GF-D8 (cell line): ENCODE measurements at places on chromosomes 7 and 10.

DNA sequence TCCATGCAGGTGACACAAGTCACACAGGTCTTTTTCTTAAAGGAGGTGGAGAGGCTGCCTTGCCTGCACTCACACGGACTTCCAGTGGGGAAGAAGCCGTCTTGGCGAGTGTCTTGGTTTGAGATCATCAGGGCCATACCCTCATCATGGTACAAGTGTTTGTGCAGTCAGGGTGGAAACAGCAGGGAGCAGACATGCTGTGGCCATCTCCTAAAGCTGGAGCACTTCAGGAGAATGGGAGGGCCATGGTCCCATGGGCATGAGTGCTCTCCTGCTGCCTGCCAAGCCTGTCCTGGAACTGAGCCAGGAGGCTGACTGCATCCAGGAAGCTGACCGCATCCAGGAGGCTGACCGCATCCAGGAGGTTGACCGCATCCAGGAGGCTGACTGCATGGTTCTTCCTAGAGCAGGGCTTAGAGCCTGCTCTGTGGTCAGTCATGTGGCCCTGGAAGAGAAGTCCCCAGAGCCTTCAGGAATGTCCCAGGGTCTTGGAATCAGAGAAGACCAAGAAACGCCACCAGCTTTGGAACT, 98.4 kb downstream of the ADARB2 start:
- DNase-seq = no peak

- no peak for DNase-seq
Observed at GRCh38 chr10:7952266-7952665, 102.2 kb upstream of the GATA3 start.

DNA sequence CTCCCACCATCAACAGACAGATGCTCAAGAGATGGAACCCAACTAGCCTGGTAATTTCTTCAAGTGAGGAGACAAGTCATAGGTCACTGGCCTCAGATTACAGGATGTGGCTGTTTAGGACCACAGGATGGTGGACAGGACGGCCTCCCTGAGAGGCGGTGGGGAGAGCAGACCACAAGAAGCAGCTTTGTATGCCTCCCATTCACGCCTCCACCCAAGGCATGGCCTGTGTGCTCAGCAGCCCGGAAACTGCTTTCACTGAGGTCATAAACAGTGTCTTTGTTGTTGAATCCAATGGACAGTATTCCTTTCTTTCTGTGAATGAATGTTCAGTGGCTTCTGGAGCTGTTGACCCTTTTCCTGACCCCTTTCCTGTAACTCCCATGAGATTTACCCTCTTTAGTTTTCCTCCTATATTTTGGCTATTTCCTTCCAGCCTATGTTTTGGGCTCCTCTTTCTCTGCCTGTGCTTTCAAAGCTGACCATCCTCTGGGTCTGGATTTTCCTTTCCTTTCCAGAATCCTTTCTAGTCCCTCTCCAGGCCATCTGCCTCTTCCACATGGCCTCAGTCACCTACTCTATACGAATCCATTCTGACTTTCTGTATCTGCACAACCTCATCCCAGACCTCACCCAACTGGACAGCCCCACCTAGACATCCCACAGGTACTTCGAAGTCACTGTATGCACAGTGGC, 32.4 kb upstream of the INPP5F start:
- no peak for DNase-seq

GRCh38 chr10:79452174-79452611, 6.8 kb upstream of the ZCCHC24 start:
- no peak for DNase-seq
